ENCODE measurements at places on chromosomes 6 and 20.
A peak's percentile ranks its signal among the peaks of the same experiment; 100 is the strongest.

DNA sequence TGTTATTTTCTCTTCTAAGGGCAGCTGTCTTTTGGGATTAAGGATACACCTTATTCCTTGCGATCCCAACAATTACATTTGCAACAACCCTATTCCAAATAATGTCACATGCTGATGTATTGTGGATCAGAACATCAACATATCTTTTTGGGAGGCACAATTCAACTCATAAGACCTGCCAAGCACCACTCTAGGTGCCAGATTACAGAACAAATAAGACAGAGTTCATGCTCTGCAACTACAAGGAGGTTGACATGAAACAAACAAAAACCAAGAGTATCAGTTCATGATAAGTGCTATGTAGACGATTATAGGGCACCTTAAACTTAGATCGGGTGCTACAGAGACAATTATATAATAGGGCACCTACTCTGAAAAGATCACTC lies 203.2 kb upstream of the SGK1 start:
- no peak for DNase-seq

DNA sequence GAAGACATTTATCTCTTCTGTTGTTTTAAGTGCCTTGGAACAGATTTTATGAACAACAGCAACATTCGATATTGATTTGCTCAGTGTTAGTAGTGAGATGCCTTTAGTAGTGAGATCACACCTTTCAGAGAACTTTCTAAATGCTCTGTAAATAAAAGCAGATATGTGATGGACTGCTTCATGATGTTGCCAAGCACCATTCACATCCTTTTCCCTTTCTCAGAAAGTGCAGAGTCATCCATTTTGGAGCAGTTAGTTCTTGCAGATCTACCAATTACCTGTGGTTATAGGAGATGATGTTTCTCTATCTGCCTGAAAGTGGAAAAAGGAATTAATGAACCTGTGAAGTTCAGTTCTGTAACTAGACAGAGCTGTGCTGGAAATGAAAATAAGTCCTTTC lies 27.0 kb downstream of the CBFA2T2 start:
- DNase-seq = no peak

- peak; percentile 96 for DNase-seq
Observed at GRCh38 chr20:41329435-41330342, 10.9 kb upstream of the LPIN3 start.

DNA sequence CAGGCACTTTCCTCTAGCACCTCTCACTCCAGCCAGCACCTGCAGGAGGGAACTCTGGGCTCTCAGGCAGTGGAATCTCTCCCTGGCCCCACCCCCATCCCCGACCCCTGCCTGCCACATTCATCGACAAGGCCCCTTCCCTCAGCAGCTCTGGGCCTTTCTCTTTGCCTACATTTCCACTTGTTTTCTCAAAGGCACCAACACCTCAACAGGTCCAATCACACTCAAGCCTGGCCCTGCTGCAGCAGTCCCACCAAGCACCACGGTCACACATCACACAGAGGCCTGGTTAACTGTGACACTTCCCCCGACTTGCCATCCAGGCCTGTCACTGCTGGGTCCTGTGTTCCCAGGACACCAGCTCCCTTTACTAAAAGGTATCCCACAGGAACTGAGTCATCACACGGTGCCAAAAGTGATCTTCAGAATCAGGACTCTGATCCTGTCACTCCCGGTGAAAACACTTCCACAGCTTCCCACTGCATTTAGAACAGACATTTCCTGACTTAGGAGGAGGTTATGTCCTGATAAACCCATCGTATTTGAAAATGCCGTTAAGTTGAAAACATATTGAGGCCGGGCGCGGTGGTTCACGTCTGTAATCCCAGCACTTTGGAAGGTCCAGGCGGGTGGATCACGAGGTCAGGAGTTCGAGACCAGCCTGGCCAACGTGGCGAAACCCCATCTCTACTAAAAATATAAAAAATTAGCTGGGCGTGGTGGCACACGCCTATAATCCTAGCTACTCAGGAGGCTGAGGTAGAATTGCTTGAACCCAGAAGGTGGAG lies 54.9 kb downstream of the MYH7B start:
- peak; percentile 67 for DNase-seq

GRCh38 chr6:3749977-3750316 lies 1.6 kb downstream of the PXDC1 start:
- no peak for DNase-seq

GRCh38 chr20:43903953-43904826 lies 10.5 kb upstream of the TOX2 start:
- DNase-seq = no peak

DNA sequence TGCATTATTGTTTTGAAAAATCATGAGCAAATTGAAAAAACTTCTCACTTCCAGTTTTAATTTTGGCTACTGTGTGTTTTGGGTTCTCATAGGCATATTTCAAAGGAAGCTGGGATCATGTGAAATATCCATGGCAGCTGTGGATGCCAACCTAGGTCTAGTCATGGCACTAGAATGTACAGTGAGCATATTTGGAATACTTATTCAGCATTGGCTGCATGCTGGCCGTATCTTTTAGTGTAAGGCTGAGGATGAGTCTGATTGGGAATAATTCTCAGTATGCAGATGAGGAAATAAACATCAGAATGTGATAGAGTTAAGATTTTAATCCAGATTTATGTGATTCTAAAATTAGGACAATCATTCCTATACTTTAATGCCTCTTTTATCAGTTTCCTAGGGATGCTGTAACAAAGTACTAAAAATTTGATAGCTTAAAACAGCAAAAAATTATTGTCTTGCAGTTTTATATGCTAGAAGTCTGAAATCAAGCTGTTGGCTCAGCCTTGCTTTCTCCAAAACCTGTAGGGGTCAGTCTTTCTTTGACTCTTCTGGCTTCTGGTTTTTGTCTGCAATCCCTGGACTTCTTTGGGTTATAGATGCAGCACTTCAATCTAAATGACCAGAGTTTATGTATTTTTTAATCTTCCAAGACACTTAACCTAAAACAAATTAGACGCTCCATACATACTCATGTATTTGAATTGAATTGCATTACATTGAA lies 37.7 kb upstream of the DEFB112 start:
- DNase-seq = peak; percentile 41

GRCh38 chr6:74606582-74607071 lies 599.2 kb downstream of the COL12A1 start:
- no peak for DNase-seq

GRCh38 chr20:2795451-2795850 lies 5.0 kb downstream of the CPXM1 start:
- DNase-seq = no peak

DNA sequence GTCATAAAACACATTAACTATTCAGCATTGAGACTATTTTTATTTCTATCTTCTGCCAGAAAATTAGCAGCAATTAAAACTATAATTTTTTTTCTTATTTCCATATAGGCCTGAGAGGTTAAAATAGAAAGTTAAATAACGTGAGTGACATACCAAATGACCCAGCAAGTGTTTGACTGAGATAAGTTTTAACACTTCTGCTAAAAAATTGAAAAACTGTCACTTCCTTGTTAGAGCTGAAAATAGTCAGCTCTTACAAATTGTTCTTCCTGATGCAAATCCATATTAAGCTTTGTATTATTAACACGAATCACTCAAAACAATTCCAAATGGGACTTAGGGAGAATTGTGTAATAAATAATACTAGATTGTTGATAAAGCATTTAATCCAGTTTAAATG lies 26.5 kb upstream of the STX11 start:
- DNase-seq = no peak

Measured in RWPE2 (cell line).